ENCODE measurements at places on chromosomes 2 and 18.

DNA sequence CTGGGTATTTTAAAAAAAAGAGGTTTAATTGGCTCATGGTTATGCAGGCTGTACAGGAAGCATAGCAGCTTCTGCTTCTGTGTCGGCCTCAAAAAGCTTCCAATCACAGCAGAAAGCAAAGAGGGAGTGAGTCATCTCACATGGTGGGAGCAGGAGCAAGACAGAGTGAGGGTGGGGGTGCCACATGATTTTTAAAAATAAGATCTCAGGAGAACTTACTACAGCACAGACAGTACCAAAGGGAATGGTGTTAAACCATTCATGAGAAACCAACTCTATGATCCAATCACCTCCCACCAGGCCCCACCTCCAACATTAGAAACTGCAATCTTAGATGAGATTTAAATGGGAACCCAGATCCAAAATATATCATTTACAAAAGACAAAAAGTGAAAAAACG lies 14.6 kb downstream of the ZNF519 start:
- DNase-seq, result no peak

- DNase-seq, result no peak
Measured at GRCh38 chr2:71117063-71117462, 13.0 kb downstream of the MCEE start.

DNA sequence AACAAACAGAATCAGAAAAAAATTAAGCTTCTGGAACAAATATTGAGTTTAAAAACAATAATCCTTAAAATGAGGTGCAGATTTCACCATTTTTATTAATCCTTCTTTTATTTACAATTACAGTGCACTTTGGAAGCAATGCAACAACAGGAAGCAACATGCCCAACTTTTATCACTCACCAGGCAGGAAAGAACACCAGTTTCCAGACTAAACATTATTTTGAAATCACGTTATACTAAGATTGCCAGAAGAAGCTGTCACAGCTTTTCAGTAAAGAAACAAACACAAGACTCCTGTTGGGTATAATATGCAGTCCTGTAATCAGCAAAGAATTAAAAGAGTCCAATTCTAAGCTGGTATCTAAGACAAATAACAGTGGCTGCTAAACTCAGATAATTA lies 137.9 kb upstream of the ZC3H15 start:
- DNase-seq, result no peak

DNA sequence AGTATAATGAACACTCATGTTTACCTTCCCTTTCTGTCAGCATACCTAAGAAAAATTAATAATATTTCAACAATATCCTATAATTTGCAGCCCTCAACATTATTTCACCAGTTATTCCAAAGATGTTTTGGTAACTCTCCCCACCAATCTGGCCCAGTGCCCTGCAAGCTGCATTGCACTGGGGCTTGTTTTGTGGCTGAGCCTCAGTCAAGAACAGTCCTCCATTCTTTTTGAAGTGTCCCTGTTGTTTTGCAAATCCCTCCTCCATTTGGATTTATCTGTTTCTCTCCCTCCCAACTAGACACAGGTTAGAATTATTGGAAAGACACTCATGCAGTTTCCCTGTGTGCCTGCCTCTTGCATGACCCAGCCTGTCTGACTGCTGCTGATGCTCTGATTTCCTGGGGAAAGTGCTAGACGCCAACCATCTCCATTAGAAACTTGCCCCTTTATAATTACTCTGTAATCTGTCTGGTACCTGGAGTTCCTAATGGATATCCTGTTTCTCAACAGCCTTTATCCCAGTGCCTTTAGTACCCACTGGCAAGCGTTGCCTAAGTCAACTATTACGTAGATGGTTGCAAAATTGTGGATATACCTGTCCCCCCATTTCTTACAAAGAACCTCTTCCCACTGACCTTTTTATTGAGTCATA lies 60.2 kb downstream of the EIF5B start:
- DNase-seq, result no peak

- no peak for DNase-seq
Measured at GRCh38 chr2:58851598-58851997, 610.5 kb upstream of the FANCL start.

DNA sequence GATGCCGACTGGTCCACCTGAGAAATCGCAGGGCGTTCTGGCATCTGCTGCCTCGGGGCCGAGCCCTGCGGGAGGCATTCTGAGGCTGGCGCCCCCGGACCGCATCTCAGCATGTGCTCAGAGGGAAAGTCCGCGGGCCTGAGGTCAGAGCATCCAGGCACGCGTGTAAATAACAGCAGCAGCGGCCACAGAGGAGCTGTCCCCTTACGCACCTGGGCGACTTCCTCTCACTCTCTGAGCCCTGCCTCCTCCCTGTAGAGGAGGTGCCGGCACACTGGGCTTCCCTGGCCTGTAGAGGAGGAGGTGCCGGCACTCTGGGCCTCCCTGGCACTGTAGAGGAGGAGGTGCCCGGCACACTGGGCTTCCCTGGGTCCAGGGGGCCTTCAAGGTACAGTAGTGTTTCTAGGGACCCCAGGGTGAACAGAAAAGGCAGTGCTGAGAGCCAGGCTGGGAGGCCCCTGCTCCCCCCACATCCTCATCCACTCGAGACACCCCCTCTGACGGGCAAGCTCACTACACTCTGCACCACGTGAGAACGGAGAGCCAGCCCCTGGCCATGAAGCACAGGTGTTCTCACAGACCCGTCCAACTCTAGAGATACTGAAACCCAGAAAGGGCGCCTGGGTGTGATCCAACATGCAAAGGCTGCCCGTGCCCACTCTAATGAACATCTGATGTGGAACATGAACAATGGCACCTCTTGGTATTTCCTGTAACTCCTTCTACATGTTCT lies 263.5 kb downstream of the HDAC4 start:
- DNase-seq, result no peak

GRCh38 chr2:179313057-179313456 lies 48.4 kb upstream of the SESTD1 start:
- DNase-seq, result no peak

GRCh38 chr2:12867631-12868287 lies 151.0 kb downstream of the TRIB2 start:
- DNase-seq, result no peak

DNA sequence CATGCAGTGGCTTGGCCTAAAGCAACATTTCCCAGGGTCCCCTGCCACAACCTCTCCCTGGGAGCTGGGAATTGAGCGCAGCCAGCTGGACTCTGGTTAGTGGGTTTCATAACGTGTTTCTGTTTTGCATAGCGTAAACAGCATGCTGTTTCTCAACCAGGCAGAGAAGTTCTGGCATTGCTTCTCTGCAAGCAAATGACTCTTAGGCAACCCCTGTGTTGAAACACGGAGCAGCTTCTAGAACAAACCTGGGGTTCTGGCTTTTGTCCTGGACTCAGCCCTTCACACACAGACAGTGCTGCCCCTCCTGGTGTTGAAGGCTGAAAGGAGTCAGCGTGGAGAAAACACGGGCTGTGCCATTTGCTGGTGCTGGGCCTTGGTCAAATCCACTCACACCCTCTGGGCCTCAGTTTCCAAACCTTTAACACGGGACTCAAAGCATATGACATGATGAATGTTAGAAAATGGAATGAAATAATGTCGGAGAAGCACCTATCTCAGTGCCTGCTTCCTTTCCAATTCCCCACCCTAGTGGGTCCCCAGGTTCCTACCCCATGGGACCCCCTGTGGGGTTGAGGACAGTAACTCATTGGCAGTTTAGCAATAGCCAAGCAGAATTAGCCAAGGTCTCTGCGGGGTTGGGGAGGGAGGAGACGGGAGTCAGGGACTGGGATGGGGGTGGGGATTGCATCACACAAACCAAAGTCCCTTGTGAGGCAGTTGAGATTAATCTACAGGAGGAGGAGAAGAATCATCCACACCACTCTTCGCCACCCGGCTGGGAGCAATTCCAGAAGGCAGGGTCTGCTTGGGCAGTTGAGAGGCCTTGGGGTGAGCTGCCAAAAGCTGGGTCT lies 30.2 kb upstream of the IL1R2 start:
- DNase-seq, result no peak

- DNase-seq, result no peak
Measured at GRCh38 chr18:63161761-63162195, 157.8 kb downstream of the BCL2 start.

- no peak for DNase-seq
Measured at GRCh38 chr2:167908786-167909185, 338.6 kb downstream of the STK39 start.

GRCh38 chr2:179483131-179483530 lies 218.5 kb upstream of the SESTD1 start:
- DNase-seq, result no peak

- no peak for DNase-seq
Measured at GRCh38 chr18:64872710-64873458, 724.0 kb upstream of the LINC00305 start.

DNA sequence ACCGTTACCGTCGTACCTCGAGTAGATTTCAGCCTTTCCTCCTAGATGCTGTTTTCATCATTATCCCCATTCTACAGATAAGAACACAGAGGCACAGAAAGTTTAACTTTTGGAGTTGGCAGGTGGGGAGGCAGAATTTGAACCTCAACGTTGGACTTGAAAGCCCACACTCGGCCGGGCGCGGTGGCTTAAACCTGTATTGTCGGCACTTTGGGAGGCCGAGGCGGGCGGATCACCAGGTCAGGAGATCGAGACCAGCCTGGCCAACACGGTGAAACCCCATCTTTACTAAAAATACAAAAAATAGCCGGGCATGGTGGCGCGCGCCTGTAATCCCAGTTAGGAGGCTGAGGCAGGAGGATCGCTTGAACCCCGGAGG lies 11.5 kb downstream of the CATIP start:
- DNase-seq, result no peak

DNA sequence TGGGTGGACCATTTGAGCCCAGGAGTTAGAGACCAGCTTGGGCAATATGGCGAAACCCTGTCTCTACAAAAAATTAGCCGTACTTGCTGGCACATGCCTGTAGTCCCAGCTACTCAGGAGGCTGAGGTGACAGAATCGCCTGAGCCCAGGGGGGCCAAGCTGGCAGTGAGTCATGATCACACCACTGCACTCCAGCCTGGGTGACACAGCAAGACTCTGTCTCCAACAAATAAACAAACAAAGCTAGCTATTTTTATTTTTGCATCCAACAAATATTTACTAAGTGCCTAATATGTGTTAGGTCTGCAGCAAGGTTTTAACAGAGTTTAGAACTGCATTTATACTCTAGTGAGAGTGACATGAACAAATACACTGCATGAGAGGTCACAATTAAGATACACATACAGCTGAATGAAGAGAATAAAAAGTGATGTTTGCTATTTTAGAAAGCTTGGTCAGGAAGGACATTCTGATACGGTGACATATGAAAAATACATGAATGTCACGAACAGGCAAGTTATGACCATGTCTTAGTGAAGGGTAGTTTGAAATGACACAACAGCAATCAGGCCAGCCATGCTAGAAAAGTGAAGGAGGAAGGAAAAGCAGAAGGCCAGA lies 83.2 kb upstream of the FRZB start:
- DNase-seq, result no peak

GRCh38 chr2:40433736-40434135 lies 18.2 kb downstream of the SLC8A1 start:
- no peak for DNase-seq

DNA sequence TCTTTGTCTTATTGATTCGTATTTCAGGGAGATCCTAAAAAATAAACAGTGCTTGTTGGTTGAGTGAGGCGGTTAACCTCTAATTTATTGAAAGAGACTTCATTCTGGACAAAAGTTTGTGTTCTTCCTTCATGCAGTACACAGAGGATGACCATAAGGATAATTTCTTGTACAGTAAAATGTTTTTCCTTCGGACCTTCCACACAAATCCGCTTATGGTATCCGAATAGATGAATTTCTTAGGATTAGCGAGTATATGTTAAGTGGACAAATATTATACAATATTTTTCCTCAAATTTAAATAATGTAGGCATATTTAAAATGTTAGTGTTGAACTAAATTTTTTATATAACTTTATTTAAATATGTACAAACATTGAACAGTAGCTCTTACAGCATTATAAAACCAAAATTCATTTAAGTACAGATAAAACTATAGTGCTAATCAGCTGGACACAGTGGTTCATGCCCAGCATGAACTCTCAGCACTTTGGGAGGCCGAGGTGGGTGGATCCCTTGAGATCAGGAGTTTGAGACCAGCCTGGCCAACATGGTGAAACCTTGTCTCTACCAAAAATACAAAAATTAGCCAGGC lies 84.4 kb downstream of the LPIN1 start:
- no peak for DNase-seq

GRCh38 chr18:36780748-36781147 lies 48.1 kb downstream of the TPGS2 start:
- no peak for DNase-seq

DNA sequence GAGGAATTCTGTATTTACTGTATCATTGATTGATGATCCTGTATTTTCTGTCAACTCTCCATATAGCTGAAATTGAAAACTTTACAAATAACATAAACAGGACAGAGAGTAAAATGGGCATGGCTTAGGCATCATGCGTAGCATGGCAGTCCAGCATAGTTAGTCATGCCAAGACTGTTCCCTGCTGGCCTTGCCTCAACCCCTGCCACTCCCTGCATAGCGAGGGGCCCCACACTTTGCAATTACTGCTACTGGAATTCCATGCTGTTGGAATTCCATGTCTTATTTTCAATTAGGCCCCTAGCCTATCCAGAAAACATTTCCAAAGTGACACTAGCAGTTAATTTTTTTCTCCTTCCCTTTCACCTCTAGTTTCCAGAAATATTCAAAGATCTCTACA lies 15.1 kb upstream of the SOX11 start:
- DNase-seq, result no peak

DNA sequence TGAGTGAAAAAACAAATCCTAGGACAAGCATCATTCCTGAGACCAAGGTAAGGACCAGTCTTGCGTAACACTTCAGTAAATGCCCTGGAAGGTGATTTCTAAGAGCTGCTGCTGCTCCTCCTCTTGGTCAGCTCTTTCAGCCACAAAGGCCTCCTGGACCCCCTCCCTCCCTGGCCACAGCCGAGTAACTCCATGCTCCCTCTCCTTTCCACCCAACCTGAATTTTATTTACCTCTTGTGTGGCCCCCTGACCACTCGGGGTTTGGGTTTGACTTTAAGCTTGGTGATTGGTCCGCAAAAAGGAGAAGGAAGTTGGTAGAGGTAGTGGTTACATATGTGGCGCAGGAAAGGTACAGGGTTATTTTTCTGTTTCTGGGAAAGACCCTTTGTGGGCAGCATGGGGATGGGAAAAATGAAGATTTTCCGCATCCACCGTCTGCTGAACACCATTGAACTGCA lies 9.2 kb downstream of the HTRA2 start:
- no peak for DNase-seq

Measured in stimulated activated CD4-positive, alpha-beta T cell treated with anti-CD3 and anti-CD28 coated beads, TNF-alpha, amount 100 ng/mL, for 1 hour (primary cell).